ENCODE measurements at places on chromosomes 4 and X.

- DNase-seq, result no peak
Observed at GRCh38 chrX:15055146-15055930, 182.1 kb downstream of the MOSPD2 start.

- no peak for DNase-seq
Observed at GRCh38 chr4:139035650-139036049, 20.1 kb downstream of the NOCT start.

GRCh38 chr4:159451006-159451405, 348.1 kb downstream of the RAPGEF2 start:
- DNase-seq, result no peak

DNA sequence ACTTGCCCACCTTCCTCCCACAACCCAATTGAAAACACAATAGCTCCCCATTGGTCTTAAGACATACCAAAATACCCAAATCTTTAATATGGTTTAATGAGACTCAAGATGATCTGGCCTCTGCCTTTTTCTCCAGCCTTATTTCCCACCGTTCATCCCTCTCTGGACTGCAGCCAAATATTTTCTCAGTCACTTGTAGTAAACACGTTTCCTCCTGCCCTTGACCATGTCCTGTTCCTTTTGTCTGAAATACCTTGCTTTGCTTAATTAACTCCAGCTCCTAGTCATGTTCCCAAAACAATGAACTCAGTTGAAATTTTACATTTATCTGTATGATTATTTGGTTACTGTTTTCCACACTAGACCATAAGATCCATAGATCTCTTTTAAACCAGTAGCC, 8.4 kb upstream of the NUP54 start:
- no peak for DNase-seq

Measured in NCI-H2081 treated with DMSO at 0.1 percent for 48 hours (cell line).